ENCODE measurements at places on chromosomes 11 and 22.

DNA sequence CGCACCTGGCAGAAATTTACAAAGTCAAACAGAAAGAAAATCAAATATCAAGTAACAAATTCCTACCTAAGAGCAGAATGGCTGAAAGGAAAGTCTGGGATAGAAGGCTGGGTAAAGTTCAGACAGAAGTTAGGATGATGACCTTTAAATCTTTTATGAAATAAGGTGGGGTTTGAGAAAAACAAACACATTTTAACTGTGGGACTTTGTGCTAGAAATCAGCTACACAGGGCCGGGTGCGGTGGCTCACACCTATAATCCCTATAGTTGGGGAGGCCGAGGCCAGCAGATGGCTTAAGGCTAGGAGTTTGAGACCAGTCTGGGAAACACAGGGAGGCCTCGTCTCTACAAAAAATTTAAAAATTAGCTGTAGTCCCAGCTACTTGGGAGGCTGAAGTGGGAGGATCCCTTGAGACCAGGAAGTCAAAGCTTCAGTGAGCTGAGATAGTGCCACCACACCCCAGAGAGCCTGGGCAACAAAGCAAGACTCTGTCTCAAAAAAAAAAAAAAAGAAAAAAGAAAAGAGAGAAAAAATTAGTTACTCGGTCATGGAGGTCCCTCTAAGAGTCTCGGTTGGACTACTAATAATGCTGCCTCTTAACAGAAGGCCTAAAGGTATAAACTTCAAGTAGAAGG, 119.7 kb upstream of the BID start:
- no peak for DNase-seq

DNA sequence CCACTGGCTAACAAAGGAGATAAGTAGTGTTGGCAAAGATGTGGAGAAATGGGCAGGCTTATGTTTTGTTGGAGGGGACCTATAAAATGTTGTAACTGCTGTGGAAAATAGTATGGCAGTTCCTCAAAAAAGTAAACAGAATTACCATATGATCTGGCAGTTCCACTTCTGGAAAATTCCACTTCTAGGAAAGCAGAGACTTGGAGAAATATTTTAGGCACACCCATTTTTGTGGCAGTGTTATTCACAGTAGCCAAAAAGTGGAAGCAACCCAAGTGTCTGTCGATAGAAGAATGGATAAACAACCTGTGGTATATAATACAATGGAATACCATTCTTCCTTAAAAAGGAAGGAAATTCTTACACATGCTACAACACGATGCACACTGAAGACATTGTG, 57.0 kb upstream of the ADORA2A start:
- DNase-seq: no peak

DNA sequence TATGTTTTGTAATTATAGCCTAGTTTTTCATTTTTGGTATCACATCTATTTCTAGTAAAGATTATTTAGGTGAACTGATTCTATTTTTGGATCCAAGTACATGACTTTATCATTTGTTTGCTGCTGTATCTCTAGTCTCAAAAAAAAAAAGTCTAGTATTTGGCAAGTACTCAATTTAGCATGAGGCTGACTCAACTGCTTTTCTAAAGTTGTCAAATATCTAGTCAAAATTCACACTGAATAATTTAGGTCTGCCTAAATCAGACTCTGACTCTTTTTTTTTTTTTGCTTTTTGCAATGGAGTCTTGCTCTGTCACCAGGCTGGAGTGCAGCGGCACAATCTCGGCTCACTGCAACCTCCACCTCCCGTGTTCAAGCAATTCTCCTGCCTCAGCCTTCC, 2.4 kb downstream of the OOSP4A start:
- DNase-seq: no peak

DNA sequence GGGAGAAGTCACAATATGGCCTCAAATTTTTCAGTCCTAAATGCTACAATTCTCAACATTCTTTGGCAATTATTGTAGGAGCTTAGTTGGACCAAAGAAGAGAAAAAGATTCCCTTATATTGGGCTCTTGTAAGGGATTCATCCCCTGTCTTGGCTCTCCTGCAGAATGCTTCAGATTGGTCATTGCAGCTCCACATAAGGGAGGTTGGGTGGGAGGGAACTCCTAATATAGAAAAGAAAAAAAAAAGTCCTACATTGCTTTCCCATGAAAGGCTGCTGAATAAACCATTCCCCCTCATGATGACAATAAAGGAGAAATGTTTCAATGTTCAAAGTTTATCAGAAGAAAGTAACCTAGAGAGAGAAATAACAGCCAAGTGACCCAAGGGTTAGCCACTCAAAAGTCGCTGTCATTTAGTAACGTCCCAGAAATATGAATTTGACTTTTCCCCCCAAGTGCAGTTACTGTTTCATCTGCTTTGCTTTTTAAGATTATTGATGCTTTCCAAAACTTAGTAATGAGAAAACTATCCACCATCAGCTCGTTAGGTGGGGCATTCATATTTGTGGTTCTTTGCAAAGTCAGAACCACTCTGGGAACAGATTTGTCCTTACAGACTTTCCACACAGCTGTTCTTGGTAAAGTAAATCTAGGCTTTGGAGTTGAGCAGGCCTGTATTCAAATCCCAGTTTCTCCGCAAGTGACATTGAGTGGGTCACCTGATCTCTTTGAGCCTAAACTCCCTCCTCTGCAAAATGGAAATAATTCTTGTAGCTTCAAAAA, 5.0 kb upstream of the SLC1A2 start:
- no peak for DNase-seq

DNA sequence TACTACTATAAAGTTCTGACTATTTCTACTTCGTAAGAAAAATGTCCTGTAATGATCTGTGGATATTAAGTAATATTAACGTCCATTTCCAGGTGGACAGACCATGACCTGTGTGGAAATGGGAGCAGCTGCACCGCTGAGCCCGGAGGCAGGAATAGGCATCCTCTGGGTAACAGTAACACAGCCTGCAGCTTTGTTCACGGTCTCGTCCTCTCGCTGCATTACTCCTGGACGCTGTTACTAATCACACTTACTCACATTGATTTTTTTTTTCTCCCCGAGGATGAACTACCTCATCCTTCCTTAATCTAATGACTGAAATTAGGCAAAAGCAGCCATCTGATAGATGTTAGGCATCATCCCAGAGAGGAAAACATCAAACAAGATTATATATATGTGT, 345.7 kb upstream of the NARS2 start:
- DNase-seq: no peak

- DNase-seq: no peak
Measured at GRCh38 chr11:7595951-7596350, 77.3 kb downstream of the CYB5R2 start.

GRCh38 chr11:135006800-135007199, 594.8 kb upstream of the B3GAT1 start:
- no peak for DNase-seq

DNA sequence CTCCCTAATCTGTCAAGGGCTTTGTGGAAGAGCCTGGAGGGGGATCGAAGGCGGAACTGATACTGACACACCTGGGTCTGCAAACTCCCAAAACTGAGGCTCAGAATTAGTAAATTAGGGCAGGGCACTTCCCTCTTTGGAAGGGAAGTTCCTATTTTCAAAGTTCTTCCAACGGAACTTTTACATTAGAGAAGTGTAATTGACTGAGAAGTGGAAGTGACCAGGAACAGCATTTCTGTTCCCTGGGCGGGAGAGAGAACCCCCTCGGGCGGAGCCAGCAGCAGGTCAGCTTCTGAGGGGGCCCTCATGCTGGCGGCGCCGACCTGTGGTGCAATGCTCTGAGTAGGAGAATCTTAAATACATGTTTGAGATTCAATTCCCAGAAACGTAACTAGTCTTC, 1.1 kb upstream of the CBL start:
- no peak for DNase-seq

GRCh38 chr11:85307366-85307765, 319.8 kb downstream of the DLG2 start:
- no peak for DNase-seq

DNA sequence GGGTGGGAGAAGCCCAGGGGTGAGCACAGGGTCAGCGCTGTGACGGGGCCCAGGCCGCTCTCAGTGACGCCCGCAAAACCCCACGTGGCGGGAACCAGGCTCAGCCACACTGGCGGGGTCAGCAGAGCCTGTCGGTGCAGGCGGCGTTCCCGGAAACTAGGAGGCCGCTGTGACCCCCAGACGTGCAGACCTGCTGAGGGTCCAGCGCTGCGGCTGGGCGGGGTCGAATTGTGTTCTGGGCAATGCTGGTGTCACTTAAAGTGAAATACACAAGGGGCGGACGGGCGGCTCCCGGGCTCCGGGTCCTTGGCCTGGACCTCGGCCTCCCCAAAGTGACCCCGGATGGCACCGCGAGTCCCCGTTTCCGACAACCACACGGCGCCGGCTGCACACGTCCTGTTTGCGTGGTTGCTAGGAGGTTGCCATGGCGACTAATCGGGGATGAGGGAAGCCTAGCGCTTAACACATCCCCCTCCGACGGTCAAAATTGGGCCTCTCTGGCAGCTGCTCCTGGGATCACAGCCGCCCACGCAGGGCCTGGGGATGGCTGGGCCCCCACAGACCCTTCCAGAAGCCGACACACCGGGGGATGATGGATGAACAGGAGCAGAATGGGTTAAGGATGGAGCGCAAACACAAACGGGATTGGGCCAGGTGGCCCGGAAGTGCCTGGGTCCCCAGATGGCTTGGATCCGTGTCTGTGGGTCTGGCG, 81.7 kb upstream of the PRR5 start:
- DNase-seq: peak; percentile 51

- no peak for DNase-seq
Measured at GRCh38 chr11:17431139-17431538, 42.7 kb upstream of the KCNJ11 start.

GRCh38 chr22:40345815-40346184, 500 bp upstream of the ADSL start:
- DNase-seq: peak; percentile 43

DNA sequence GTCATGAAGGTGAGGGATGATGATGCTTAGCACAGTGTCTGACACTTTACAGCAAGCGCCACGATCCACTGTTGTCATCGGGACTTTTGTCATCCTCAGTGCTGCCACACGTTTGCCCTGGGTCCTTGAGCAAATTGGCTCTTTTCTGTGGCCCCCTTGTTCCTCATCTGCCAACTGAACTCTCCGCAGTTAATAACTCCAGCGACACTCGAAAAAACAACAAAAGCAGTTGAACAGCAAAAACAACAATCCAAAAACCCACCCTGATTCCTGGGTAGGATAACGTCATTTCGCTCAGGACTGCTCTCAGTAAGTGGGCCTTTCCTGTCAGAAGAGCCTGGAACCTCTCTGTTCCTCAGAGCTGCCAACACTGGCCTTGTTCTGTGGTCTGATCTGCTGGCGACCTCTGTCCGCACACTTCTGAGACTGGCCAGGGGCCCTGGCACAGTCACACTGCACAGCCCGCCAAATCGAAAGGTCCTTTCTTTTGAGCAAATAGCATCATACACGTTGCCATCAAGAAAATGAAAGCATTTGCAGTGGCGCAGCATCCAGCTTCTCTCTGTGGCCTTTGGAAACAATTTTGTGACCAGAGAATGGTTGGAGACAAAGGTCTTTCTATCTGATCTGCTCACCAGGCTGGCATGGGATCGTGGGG, 79.9 kb upstream of the SYT13 start:
- DNase-seq: no peak

GRCh38 chr11:87255589-87255988, 217.9 kb downstream of the TMEM135 start:
- no peak for DNase-seq

- no peak for DNase-seq
Measured at GRCh38 chr11:97454988-97455387, 1065.2 kb downstream of the JRKL start.

- DNase-seq: no peak
Measured at GRCh38 chr11:34603129-34604001, 17.5 kb upstream of the EHF start.

- no peak for DNase-seq
Measured at GRCh38 chr11:72840780-72841179, 26.6 kb downstream of the ATG16L2 start.

DNA sequence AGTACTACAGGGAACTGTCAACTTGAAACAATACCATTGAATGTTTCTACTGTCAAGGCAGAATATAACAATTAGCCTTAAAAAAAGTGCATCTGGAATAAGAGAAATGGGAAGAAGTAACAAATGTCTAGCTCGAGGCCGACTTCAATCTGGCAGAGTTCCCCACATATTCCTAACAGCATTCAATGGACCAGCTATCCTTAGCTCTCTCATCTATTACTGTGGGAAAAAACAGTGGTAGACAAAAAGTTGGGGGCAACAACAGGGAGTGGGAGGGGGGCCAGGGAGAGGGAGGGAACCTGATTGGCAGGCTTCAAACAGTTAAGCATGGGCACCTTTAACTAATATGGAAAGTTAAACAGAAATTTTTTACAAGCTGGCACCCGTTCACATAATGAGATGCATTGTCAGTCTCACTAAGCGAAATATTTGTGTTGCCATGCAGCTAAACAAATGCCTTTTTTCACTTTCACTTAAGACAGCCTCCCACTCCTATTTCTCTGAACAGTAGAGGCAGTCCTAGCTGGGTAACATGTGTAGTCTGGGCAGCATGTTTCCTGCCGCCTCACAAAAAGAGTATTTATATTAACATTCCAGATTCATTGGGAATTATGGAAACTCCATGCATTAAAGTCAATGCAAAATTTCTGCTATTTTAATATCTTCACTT, 62.2 kb upstream of the SOX6 start:
- DNase-seq: no peak

- DNase-seq: no peak
Measured at GRCh38 chr11:117020869-117021564, 77.2 kb downstream of the SIK3 start.

- no peak for DNase-seq
Measured at GRCh38 chr11:2390091-2390724, 10.3 kb upstream of the TSSC4 start.

DNA sequence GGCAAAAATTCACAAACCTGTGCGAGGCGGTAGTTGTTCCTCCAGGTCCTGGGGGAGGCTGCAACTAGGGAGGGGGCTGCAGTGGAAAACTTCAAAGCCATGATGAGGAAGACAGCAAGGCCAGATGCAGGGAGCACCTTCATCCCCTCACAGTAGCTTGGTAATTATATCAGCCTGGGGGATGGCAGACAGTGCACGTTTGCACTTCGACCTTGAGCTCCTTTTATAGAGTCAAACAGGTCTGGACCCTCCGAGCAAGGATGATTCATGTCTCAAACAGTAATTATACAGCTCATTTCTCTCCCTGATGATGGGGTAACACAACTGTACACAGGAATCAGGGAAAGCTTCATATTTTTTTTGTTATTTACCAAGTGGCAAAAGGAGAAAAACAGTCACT, at the start of gene MMP20:
MMP20 (minus strand) TSS at position 156 of the 400 bp plus-strand sequence; CDS start at position 143, 13 bp downstream.
- no peak for DNase-seq

- no peak for DNase-seq
Measured at GRCh38 chr11:75262436-75262835, 21.9 kb downstream of the TPBGL start.

- peak; percentile 38 for DNase-seq
Measured at GRCh38 chr22:39343259-39344045, 6.3 kb upstream of the SYNGR1 start.

- no peak for DNase-seq
Measured at GRCh38 chr22:47602732-47603131, 840.3 kb downstream of the TBC1D22A start.
